Muscle of back (tissue), 13 donors: ENCODE measurements at places on chromosomes 6 and 20.

DNA sequence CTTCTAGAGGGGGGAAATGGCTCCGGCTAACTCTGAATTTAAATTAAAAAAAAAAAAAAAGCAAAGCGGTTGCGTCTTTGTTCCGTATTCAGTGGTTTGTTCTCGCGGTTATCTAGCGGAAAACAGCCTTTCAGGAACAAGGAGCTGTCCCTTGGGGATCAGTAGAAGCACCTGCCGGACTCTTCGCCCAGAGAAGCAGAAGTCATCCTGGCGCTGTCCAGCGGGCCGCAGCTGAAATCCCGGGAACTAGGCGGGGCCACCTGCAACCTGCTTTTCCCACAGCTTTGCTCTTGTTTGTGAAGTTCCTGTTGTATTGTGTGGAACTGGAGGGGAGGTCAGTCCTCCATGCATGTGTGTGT lies 43.9 kb upstream of the GJE1 start:
- peak; percentile 17 for DNase-seq

- no peak for DNase-seq
These were observed 215.0 kb upstream of the SGK1 start for GRCh38 chr6:134532694-134533624.

DNA sequence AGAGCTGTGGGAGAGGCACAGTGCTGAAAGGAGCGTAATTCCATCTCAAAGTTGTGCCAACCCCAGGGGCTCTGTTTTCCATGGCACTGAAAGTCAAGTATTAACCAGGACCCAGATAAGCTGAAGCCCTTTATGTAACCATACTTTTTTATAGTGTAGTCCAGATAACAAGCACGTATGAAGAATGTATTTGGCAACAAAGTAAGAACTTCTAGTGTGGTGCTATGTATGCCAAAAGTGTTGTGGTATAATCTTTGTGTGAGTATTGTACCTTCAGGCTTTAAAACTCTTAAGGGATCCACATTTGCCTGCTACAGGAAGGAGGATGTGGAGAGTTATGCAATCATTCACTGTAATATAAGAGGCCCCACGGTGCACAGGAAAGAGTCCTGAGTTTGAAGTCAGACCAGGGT lies 129.4 kb downstream of the IBTK start:
- DNase-seq = no peak

GRCh38 chr6:87029711-87030314 lies 65.1 kb downstream of the CGA start:
- peak; percentile 26 for DNase-seq

GRCh38 chr6:47160702-47161101 lies 118.6 kb upstream of the ADGRF1 start:
- no peak for DNase-seq

DNA sequence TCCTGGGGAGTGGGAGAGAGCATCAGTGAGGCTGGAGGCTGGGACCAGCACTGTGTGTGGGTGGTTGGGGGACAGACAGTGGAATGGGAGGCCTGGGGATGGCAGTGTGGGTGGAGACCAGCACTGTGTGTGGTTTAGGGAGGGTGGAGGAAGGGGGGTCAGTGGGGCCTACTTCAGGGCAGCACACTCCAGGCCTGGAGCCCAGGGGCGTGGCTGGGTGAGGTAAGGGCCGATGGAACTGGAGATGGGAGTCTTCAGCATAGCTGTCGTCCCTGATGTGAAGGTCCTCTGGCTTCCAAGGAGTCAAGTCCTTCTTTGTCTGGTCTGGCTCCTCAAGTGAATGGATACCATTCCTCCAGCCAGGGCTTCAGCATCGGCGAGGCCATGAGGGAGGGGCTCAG lies 18.6 kb downstream of the KCNK17 start:
- peak; percentile 51 for DNase-seq

DNA sequence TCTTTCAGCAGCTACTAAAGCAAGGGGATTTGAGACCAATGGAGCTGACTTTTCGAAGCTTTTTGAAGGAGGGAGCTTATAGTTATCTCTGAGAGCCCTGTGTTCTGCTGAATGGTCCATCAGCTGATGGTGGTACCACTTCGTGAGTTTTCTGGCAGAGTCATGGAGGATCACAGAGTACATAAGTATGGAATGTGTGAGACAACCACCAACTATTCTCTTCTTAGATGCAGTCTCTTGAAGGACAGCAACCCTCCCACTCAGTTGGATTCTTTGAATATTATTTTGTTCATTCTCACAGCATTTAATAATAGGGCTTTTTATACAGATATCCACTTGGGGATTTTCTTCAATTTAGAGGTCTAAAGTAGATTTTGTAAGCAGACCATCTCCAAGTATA lies 75.3 kb downstream of the ELOVL2 start:
- no peak for DNase-seq

DNA sequence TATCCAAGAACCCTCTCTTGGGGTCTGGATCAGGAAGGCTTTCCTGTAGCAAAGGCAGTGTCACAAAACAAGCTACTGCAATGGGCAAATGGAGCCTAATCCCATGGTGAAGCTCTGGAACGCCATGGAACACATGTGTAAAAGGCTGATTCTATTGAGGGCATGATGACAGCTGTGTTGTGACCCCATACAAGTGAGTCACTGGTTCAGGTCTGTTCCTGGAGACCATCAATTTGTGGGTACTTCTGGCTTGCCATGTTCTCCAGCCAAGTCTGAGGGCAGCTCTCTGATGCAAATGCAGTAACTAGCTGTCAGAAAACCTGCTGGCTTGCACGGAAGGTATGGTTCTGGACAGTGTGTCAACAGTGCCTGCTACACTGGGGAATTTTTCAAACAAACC lies 33.3 kb upstream of the ECHDC1 start:
- DNase-seq = no peak

DNA sequence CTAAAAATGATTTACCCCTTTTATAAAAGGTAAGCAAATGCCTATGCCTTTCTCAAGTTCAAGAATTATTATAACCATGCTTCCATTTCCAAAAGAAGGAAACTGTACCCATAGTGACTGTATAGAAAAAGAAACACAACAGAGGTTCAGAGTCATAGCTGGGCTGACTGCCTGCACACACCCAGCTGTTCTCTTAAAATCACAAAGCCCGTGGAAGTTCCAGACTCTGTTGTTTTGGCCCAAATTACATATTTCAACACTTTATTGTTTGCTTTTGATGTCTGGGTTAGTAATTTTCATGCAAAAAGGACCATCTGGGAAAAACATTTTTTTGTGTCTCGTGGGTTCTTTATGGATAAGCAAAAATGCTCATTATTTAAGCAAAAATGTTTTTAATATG lies 99.2 kb downstream of the LCA5 start:
- peak; percentile 91 for DNase-seq

GRCh38 chr20:3815703-3816315 lies 4.5 kb upstream of the AP5S1 start:
- DNase-seq = no peak

GRCh38 chr20:23112595-23112994 lies 26.5 kb upstream of the CD93 start:
- DNase-seq = no peak

DNA sequence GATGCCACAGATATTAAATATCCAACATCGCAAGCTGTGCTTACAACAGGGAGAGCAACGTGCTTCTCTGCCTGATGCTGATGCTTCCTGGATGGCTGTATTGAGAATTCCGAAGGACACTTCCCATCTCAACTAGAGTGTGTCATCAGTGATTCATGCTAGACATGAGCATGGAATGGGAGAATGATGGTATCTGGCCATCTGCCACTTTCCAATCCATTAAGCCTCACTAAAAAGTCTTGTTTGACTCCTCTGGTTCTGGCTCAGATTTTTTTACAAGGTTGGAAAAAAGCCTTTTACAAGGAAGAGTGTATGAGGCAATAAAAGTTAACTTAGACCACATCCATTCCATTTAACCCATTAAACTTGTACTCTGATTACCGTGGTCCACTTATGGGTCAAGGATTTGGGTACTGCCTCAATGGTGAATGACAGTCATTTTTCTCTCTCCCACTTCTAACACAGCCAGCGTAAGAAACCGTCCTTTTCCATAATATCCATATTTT lies 265.3 kb downstream of the UST start:
- no peak for DNase-seq

DNA sequence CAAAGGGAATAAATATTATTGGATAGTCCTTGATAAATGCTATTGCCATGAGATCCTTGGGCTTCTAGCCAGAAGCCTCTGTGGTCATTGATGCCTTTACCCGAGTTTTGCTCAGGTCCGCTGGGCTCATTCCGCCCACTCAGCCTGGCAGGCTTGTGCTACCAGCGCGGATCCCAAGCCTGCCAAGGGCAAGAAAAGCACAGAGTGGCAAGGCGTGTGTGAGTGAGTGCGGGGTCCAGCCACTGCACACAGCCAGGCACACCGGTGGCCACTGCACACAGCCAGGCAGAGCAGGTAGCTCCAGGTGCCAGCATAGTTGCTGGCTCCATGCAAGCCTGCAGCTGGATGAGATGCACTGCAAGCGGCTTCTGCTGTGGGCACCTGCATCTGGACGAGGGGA lies 38.7 kb downstream of the STK38 start:
- DNase-seq = no peak

DNA sequence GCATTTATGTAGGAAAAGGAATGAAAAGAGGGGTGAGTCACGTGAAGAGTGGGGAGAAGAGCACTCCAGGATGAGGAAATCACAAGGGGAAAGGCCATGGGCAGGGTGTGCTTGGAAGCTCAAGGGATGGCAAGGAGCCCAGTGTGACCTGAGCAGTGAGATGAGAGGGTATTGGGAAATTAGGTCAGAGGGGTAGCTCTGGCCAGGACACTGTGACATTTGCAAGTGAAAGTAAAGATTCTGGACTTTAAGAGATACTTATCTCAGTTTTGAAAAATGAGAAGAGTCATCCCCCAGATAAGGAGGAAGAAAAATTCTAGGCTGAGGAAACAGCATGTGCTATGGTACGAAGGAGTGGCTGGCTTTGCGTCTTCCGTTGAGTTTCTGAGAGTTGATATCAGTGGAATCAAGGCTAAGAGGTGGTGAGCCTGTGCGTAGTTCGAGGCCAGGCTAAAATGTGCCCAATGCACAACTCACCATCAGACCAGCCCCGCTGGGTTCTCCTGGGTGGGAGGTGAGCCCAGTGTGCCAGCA lies 79.9 kb downstream of the GCLC start:
- DNase-seq = no peak

- no peak for DNase-seq
These were observed 495.2 kb upstream of the FLRT3 start for GRCh38 chr20:14832630-14833029.

- no peak for DNase-seq
These were observed 109.5 kb downstream of the CLVS2 start for GRCh38 chr6:123105561-123105960.
